ENCODE measurements at places on chromosomes 5 and 9. TPM values are rescaled to one million over a fixed set of nuclear protein-coding genes. Genes with fewer than 3 reads are reported as not detected.

Gene FOXD4L5
- total RNA-seq: 0.24 TPM

- H3K27me3 ChIP-seq: no peaks in the 10 kb centered on the region
- no peaks in the 10 kb centered on the region for H3K4me1 ChIP-seq
- no peak overlapping the region for H3K27ac ChIP-seq
- H3K36me3 ChIP-seq: no peaks in the 10 kb centered on the region
- no peak for DNase-seq
- no peak overlapping the region for H3K4me3 ChIP-seq
These were observed 38.9 kb downstream of the DNAJC21 start for GRCh38 chr5:34968258-34968657.

Gene IRX1
- total RNA-seq: 0.47 TPM

DNA sequence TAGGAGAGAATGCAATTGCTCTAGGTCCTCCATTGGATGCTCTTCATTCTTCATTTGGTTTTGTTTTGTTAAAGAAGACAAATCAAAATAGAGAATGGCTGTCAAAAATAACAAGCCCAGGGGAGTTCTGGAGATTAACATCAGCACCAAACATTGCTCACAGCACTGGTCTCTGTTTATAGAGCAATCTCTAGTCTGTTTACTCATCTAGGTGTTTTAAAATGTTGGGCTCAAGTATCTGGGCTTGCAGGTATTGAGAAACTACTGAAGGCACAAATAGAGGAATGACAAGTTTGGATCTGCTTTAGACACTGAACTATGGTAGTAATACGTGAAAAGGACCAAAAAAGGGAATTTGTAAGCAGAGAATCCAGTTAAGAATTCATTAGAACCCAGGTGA lies 77.0 kb upstream of the TMC1 start:
- no peaks in the 10 kb centered on the region for H3K4me1 ChIP-seq
- no peak overlapping the region for H3K27ac ChIP-seq
- H3K27me3 ChIP-seq: no peaks in the 10 kb centered on the region
- no peak for DNase-seq

Gene PRRX2
- total RNA-seq: 19.1 TPM

Gene PCDHAC1
- total RNA-seq: 5.5 TPM

GRCh38 chr9:70534061-70534460 lies 119.6 kb upstream of the KLF9 start:
- no peak for DNase-seq
- no peaks in the 10 kb centered on the region for H3K4me1 ChIP-seq
- no peaks in the 10 kb centered on the region for H3K36me3 ChIP-seq

- no peaks in the 10 kb centered on the region for H3K27me3 ChIP-seq
- H3K4me3 ChIP-seq: no peak overlapping the region
- peaks cover 18% of the 10 kb centered on the region for H3K4me1 ChIP-seq
These were observed 24.6 kb downstream of the PIK3R1 start for GRCh38 chr5:68240202-68240601.

- H3K27ac ChIP-seq: no peak overlapping the region
- H3K4me3 ChIP-seq: no peak overlapping the region
- H3K27me3 ChIP-seq: no peaks in the 10 kb centered on the region
- H3K36me3 ChIP-seq: no peaks in the 10 kb centered on the region
- H3K4me1 ChIP-seq: no peaks in the 10 kb centered on the region
These were observed 44.4 kb downstream of the PCA3 start for GRCh38 chr9:76808636-76809035.

Gene TRIM7
- total RNA-seq: 0.43 TPM

Gene ZFP2
- total RNA-seq: 6.8 TPM

DNA sequence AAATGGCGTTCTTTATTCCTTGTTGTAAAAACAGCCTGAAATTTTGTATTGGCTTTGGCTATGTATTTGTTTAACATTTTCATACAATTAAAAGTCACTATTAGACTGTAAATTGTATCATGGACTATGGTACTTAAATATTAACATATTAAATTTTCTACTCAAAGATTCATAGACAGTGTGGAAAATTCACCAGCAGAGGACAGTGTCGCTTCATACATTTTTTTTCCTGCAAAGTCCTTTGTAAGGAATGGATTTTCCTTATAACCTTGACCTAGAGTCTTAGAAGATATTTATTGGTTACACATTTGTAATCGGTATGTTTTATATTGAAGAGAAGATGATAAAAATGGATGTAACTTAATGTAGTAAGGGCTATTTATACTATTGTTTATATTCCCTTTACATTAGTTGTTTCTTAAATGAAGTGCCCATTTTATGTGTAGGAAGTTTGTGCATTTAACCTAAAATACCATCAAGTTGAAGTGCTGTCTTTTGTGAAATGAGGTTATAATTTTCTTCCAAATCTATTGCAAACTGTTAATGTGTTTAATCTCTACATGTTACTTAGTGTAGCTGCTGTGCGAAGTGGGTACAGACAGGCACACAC lies 150.1 kb downstream of the KDM4C start:
- no peaks in the 10 kb centered on the region for H3K4me1 ChIP-seq
- no peak overlapping the region for H3K4me3 ChIP-seq
- no peak overlapping the region for H3K27ac ChIP-seq

Gene TRPM3
- 43.9 TPM for total RNA-seq

Gene IFNK
- total RNA-seq: not detected

- H3K27ac ChIP-seq: no peak overlapping the region
- no peak for DNase-seq
- H3K36me3 ChIP-seq: no peaks in the 10 kb centered on the region
- peaks cover under 1% of the 10 kb centered on the region for H3K4me1 ChIP-seq
- H3K4me3 ChIP-seq: no peak overlapping the region
These were observed 210.6 kb downstream of the ATP10B start for GRCh38 chr5:160641405-160641804.

- peaks cover 16% of the 10 kb centered on the region for H3K4me1 ChIP-seq
- DNase-seq: peak; percentile 35
- peak overlapping the region; percentile 60 for H3K27ac ChIP-seq
- H3K36me3 ChIP-seq: no peaks in the 10 kb centered on the region
- H3K27me3 ChIP-seq: no peaks in the 10 kb centered on the region
These were observed 599 bp downstream of the RAD1 start for GRCh38 chr5:34914671-34915138.

Gene TSLP
- 1.7 TPM for total RNA-seq

- peak; percentile 55 for DNase-seq
- peak overlapping the region; percentile 78 for H3K4me3 ChIP-seq
- peaks cover 13% of the 10 kb centered on the region for H3K4me1 ChIP-seq
- H3K27me3 ChIP-seq: no peaks in the 10 kb centered on the region
These were observed 435 bp downstream of the ZNF189 start for GRCh38 chr9:101398930-101399642.

Gene PCDHB10
- 4.9 TPM for total RNA-seq

GRCh38 chr5:37834542-37835379 lies 5.1 kb downstream of the GDNF start:
- no peaks in the 10 kb centered on the region for H3K27me3 ChIP-seq
- H3K4me3 ChIP-seq: no peak overlapping the region
- H3K36me3 ChIP-seq: no peaks in the 10 kb centered on the region
- H3K27ac ChIP-seq: no peak overlapping the region
- DNase-seq: no peak

- H3K27me3 ChIP-seq: no peaks in the 10 kb centered on the region
- DNase-seq: no peak
- H3K27ac ChIP-seq: no peak overlapping the region
- H3K4me1 ChIP-seq: no peaks in the 10 kb centered on the region
These were observed 54.5 kb downstream of the GABBR2 start for GRCh38 chr9:98654247-98654646.

Gene PCSK5
- total RNA-seq: 50.6 TPM

All from testis (tissue), 5 donors.